ENCODE measurements at places on chromosomes 16 and 17.

GRCh38 chr17:44473367-44473766, 29.8 kb downstream of the GPATCH8 start:
- DNase-seq, result no peak

GRCh38 chr17:75635610-75636202, 2.5 kb downstream of the SMIM5 start:
- DNase-seq, result peak; percentile 95

DNA sequence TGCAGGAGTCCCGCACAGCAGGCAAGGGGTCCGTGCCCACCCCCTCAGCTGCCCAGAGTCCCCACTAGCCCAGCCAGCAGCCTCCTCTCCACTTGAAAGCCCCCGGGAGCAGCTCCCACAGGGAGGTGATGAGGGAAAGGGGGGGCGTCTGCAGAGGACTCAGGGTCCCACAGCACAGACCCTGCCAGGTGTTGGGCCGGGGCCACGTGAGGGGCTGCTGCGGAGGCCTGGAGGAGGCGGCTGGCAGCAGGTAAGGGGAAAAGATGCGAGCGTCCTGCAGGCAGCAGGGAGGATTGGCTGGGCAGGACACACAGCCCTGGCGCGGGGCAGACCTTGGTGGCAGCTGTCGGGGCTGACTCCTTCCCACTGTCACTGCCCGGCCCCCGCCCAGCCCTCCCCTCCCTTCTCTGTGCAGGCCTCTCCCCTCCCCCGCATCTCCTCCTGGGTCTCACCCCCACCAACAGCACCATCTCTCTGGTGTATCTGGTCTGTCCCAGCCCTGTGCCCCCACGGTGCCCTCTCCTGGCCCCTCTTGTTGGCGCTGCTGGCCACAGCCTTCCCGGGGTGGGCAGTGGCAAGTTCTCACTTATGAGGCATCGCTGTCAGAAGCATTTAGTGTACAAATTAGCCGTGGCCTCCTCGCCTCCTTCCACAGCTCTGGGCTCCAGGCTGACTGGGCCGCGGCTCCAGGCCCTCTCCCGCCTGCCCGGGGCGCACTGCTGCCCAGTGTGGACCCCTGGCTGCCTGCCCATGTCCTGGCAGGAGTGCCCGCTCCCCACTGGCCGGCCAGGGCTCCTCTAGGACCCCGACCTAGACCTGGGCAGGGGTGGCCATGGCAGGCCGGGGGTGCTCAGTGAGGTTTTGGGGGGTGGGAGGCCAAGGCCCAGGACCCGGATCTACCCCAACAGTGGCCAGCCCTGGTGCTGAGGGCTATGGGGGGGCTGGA, 4.4 kb upstream of the PRR35 start:
- DNase-seq, result no peak

GRCh38 chr17:29980261-29980660, 38.8 kb downstream of the EFCAB5 start:
- no peak for DNase-seq

- DNase-seq, result peak; percentile 59
These were observed 33.9 kb downstream of the DCUN1D3 start for GRCh38 chr16:20866145-20866772.

All from erythroblast (primary cell).